Endothelial cell (in vitro differentiated cells): ENCODE measurements at places on chromosomes 3 and 15. TPM values are rescaled to one million over a fixed set of nuclear protein-coding genes. Genes with fewer than 3 reads are reported as not detected.

DNA sequence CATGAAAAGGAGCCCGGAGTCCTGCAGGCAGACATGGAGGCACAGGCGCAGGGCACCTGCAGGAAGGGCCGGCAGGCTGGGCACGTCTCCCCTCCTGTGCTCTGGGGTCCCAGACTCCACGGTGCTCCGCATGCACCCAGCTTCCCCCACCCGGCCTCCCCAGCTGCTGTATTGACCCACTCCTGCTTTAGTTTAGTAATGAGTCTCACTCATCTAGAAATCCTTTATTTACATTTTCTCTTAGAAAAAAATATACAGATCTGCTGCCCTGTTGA lies 8.5 kb downstream of the MESP2 start:
- no peak for DNase-seq

DNA sequence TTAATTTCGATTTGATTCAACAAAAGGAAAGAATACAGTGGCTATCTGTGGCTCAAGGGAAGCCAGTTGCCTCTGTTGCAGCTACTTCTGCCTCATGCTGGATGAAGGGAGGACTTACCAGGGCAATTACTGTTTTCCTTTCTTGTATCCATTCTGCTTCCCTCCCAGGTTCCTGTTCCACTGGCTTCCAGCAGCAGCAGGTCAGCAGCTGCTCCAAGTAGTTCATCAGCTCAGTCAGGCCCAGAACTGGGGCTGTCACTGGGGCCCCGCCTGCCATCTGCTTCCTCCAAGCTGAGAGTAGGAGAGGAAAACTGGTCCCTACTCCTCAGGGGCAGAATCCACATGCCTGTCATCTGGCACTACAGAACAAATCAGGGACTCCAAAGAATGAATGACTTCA lies 48.6 kb upstream of the ULK4 start:
- DNase-seq = peak; percentile 30

- DNase-seq = no peak
Observed at GRCh38 chr3:131797776-131798175, 237.0 kb downstream of the CPNE4 start.

- no peak for DNase-seq
Observed at GRCh38 chr3:119902061-119902460, 120.2 kb downstream of the NR1I2 start.

DNA sequence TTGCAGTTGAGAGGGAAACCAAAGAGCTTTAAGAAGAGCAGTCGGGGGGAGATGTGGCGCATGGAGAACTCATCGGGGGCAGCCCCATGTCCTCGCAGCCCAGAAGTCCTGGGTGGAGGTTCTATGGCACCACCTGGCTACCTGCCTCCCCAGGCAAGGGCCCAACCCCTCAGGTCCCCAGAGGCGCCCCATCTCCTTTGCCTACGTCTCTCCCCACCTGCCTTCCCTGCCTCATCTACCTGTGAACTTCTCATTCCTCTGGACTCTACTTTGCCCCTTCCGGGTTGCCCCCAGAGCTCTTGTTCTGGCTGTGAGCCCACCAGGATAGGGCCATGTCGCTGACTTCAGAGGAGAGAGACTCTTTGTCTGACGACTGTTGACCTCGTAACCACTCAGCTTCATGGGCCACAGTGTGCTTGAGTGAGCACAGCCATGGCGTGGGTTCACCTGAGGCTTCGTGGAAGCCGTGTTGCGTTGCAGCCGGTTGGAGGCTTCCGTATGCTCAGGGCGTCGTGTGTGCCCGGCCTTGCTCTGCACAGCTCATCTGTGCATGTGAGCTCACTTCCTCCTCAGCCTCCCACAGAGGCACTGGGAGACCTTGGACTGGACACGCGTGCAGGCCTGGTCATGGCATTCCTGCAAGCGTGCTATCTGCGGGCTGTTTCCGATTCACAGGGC lies 13.4 kb downstream of the APBA2 start:
- no peak for DNase-seq

- DNase-seq = peak; percentile 56
Observed at GRCh38 chr15:66293419-66294156, at the start of gene DIS3L. Gene DIS3L (plus strand): TSS chr15:66293568. CDS start chr15:66293597, 29 bp downstream.

GRCh38 chr3:40292637-40293349 lies 16.7 kb upstream of the EIF1B start:
- DNase-seq = no peak

- DNase-seq = no peak
Observed at GRCh38 chr3:178987745-178988144, 83.9 kb downstream of the ZMAT3 start.

DNA sequence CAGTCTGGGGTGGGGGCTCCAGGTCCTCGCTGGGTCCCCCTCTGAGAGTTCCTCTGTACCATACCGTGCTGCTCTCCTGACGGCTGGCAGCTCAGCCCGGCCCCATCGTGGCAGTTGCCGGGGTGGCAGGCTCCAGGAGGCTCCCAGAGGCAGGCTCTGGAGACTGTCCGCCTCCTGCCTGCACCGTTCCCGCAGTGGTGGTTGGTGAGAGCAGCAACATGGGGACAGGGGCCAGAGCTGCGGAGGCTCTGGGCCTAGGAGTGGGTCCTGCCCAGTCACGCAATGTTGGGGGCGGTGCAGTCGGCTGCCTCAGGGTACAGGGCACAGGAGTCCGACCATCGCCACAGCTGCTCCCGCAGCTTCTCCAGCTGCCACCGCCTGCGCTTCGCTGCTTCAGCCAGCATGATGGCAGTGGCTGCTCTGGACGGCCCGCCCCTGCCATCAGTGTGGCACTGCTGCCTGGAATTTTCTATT lies 492.7 kb downstream of the AGBL1 start:
- DNase-seq = no peak

GRCh38 chr3:146431240-146431639 lies 38.1 kb downstream of the PLSCR2 start:
- DNase-seq = no peak

GRCh38 chr3:6421666-6422445 lies 439.1 kb upstream of the GRM7 start:
- DNase-seq = no peak

- DNase-seq = no peak
Observed at GRCh38 chr3:129867506-129868124, 25.9 kb downstream of the TMCC1 start.

DNA sequence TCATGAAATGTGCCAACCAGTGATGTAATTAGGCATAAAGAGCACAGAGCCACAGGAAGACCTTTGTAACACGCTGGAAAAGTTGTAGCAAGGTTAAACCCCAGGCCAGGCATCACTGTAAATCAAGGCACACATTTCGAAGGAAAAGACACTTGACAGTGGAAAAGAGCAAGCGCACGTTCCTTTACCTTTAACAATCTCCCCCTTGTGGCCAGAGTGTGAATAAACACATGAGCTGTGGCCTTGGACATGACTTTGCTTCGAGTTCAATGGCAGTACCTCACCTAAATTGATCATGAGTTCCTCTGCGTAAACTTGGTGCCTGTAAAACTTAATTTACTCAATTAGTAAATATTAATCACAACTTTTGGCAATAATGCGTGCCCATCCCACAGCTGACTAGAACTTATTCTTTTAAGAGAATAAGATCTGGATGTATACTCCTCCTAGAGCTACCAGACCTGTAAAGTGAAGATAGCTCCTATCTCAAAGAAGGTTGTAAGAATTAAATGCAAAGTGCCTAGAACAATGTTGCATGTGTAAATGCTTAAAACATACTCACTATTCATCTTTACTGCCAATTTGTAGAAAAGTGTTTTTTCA lies 757.0 kb upstream of the NECTIN3 start:
- DNase-seq = peak; percentile 58

- DNase-seq = no peak
Observed at GRCh38 chr3:141248064-141248463, 16.4 kb downstream of the PXYLP1 start.

GRCh38 chr3:9769426-9770275 lies at the start of gene CAMK1:
Gene CAMK1 (minus strand): TSS chr3:9769947. CDS start chr3:9767749, 2,198 bp downstream.
- peak; percentile 70 for DNase-seq

DNA sequence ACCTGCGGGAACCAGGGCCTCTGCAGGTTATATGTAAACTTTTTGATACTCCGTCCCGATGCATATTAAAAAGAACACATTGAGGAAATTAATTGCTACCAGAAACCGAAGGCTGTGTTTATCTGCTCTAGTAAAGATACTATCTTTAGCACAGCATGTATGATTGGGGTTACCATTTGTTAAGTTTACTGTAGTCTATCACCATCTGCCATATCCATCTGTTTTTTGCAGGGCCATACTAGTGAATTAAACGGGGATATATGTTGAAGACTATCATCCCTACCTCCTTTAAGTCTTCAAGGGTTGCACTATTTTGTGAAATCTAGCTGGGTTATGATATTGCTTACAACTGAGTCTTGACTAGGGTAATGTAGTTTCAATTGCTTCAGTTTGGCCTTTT lies 597.0 kb downstream of the SQOR start:
- no peak for DNase-seq

The IGF2BP2 gene
- total RNA-seq = 165 TPM

The DNAH12 gene
- total RNA-seq = 0.85 TPM

The SYNM gene
- total RNA-seq = 1.7 TPM

The FBXW12 gene
- total RNA-seq = not detected

The CLRN1 gene
- not detected for total RNA-seq

The OR5H15 gene
- not detected for total RNA-seq

The DNAJA4 gene
- total RNA-seq = 2.1 TPM

The ATP13A5 gene
- total RNA-seq = 0.23 TPM
